Retina (tissue), 1 donor: ENCODE measurements at places on chromosomes 5 and 9.

DNA sequence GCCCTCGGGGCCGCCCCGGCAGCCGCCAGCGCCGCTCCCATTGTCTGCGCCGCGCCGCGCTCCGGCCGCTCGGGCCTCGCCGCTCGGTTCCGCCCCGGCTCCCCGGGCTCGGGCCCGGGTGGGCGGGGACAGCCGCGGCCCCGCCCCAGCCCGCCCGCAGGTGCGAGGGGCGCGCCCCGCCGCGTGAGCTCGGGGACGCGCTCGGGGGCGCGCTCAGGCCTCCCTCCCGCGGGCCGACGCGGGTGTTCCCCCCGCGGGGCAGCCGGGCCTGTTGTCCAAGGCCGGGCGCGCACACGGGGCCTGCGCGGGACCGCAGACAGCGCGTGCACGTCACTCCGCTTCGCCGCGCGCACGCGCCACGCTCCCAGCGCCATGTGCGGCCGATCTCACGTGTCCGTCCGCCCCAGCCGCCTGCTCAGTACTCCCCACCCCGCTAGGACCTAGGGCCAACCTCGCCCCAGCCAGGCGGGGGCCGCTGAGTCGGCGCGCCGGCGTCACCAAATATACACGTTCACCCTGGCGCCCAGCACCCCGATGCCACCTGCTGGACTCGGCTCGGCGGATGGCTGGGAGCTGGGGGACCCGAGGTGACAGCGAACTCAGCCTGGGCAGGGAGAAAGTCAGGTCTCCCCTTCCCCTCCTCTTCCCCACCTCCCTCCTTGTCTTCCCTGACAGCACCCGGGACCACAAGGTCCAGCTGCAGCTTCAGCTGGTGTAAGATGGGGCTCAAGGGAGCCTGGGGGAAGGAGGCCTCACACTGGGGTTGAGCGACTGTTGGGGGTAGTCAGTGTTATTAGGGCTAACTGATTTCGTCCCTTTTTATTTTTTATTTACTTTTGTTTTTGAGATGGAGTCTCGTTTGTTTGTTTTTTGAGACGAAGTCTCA, 14.3 kb downstream of the GBGT1 start:
- peak; percentile 96 for DNase-seq

DNA sequence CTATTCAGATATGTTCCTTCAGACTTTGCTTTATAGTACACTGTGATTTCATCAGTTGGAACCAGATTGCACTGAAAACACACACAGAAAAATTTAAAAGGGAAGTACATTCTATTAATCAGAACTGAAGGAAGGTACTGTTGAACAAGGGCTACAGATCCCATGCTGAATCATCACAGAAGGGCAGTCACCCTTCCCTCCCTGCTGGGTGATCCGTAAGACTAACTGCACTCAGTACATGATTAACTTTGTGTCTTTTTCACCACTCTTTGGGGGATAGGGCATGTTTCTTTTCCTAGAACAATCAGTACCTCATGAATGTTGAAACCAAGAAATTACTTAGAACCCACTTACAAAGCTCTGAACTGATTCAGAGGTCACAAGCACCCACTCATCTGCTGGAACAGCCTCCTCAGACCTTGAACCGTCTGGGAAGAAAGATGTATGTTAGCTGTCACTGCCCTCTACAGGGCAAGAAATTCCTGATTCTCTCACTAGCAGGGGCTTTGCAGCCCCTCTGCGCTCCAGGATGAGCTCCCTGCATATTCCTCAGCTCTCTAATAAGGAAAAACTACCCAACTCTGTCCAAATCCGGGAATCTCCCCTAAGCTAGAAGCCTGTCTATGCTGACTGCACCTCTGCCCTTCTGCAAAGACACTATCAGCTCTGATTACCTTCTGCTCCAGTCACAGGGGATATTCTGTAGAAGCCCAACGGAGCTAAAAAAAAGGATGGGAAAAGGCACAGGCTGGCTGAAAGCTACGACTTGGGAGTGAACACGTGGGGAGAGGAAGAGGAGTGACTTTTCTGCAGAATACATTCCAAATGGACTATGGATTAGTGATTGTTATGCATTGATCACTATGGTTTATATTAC, 51.0 kb downstream of the IARS1 start:
- DNase-seq: peak; percentile 20

GRCh38 chr5:151757233-151758140, 944 bp downstream of the ATOX1 start:
- DNase-seq: no peak

- no peak for DNase-seq
These were observed 77.2 kb upstream of the NEK6 start for GRCh38 chr9:124180557-124180956.

- peak; percentile 39 for DNase-seq
These were observed 7.2 kb downstream of the PCDHGC5 start for GRCh38 chr5:141496038-141496437.

- DNase-seq: peak; percentile 48
These were observed 23.9 kb downstream of the TPPP start for GRCh38 chr5:669111-669841.

DNA sequence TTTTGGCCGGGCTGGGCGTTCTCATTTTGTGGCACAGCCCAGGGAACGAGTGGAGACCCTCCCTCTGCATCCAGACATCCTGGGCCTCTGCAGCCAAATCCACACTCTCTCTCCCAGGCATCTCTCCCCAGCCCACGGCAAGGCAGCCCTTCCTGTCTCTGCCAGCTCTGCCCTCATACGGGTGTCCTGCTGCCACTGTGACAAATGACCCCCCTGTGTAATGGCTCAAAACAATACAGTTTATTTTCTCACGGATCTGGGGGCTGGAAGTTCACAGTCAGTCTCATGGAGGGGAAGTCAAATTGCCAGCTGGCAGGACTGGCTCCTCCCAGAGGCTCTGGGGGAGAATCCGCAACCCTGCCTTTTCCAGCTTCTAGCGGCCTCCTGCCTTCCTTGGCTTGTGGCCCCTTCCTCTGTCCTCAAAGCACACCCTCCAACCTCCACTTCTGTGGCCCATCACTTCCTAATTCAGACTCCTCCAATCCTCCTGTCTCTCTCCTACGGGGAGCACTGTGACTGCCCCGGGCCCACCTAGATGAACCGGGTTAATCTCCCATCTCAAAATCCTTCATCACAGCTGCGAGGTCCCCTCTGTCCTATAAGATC, 70.2 kb upstream of the COL5A1 start:
- DNase-seq: no peak

GRCh38 chr9:33024126-33024965, 727 bp upstream of the DNAJA1 start:
- no peak for DNase-seq

- DNase-seq: no peak
These were observed 129.9 kb downstream of the ZSWIM6 start for GRCh38 chr5:61461926-61462325.

- DNase-seq: no peak
These were observed 51.9 kb downstream of the COL27A1 start for GRCh38 chr9:114207034-114207810.

- DNase-seq: no peak
These were observed 63.0 kb upstream of the TAF11L2 start for GRCh38 chr5:17434982-17435381.

DNA sequence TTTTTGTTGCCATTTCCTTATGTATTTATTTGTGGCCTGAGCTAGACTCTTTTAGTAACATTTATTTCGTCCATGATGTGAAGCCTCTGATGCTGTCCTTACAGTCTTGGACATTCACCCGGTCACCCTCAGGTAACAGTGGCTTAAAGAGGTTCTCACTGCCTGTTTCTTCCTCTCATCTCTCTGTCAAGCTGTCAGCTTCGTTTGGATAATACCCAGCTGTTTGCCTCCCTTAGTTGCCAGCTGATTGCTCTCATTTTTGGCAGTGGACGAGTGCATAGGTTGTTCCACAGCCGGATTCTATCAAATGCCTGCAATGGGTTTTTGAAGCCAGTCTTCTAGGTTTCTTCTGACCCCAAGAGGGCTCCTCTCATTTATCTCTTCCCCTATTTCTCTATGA, 427.7 kb downstream of the MED10 start:
- DNase-seq: no peak

- no peak for DNase-seq
These were observed 60.0 kb downstream of the IL6ST start for GRCh38 chr5:55934720-55935119.

DNA sequence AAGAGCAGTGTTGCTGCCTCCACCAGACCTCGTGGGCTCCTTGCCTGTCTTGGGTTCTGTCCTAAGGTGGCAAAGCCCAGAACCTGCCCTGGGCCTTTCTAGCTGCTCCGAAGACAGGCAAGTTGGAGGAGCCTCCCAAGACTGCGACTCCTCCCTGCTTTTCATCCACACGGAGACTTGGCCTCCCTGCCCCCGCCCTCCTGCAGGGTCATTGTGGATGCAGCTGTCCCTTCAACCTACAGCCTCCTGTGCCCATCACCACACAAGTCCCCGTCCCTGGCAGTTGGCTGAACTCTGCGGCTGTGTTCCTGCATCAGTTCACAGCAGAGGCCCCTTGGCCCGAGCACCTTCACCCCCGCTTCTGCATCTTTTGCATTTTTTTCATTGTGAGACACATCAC, 59.2 kb downstream of the WNK2 start:
- peak; percentile 46 for DNase-seq

DNA sequence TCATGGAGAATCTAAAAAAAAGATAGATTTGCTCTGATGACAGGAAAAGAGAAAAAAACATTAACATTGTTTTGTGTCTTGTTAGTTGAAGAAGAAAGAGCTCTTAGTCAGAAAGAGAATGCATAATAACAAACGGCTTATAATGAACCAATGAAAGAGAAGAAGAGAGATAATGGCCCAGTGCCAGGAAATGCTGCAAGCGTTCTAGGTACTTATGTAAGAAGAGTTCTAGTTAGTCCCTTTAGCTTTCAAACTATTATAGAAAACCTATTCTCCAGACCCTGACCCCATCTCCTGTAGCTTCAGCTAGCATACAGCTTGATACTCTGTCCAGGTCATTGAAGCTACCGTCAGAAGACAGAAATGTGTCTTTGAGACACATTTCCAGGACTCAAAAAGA, 70.2 kb downstream of the FBXL17 start:
- no peak for DNase-seq

GRCh38 chr9:86926145-86926544, 21.2 kb downstream of the GAS1 start:
- DNase-seq: no peak

- DNase-seq: no peak
These were observed 133.6 kb downstream of the NFIB start for GRCh38 chr9:14180093-14180959.

GRCh38 chr9:15509931-15510788, 610 bp downstream of the PSIP1 start:
- DNase-seq: peak; percentile 68

- DNase-seq: no peak
These were observed 72.2 kb downstream of the MED27 start for GRCh38 chr9:132007371-132008025.
